ENCODE measurements at places on chromosomes 7 and 10.

GRCh38 chr7:17043012-17043877, 161.5 kb upstream of the AGR3 start:
- DNase-seq = no peak

DNA sequence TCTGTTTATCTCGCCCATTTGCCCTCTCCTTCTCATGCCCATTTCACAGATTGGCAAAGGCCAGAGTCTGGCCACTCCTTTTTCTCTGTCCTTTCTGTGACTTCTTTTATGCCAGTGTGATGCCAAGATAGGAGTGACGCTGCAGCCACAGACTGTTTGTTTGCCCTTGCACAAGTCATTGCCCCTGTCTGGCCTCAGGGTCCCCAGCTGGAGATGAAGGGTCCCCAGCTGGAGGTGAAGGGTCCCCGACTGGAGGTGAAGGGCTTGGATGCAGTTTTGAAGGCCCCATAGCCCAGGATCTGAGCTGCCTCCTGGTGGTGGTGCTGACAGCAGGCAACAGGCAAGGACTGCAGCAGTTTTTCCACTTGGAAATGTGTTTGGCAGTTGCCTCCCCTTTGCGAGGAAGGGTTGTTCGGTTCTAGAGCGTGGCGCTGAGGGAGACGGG, 50.8 kb upstream of the SLC29A3 start:
- DNase-seq = peak; percentile 31

DNA sequence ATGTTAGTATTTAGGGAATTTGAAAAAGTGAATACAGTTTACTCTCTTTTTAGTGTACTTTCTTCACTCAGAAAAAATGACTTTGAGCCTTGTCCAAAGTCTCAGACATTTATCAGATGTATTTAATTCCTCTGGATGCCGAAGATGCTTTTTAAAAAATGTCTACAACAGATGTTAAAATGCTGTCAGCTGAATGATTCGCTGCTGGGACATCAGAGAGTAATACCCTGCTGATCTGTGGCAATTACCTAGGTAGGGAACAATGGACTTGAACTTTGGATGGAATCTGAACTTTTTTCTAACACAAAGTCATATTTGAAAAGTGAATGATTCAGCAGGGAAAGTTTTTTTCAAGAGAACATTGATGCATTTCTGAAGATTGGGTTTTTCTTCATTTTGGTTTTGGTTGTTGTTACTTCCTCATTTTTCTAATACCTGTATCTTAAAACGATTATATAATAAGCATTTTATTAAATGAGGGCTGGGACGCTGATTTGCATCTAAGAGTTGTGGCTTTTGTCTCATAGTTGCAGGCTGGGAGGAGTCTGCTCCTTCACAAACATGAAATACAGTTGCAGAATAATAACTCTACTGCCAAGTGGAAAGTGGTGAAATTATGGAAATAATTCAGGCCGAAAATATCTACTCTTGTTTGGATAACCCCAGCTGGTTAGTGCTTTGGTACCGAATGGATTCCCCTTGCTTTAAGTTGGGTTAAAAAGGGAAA, 98.0 kb downstream of the SPAG6 start:
- no peak for DNase-seq

- peak; percentile 53 for DNase-seq
These were observed 679 bp downstream of the LRRC20 start for GRCh38 chr10:70381471-70382421.

DNA sequence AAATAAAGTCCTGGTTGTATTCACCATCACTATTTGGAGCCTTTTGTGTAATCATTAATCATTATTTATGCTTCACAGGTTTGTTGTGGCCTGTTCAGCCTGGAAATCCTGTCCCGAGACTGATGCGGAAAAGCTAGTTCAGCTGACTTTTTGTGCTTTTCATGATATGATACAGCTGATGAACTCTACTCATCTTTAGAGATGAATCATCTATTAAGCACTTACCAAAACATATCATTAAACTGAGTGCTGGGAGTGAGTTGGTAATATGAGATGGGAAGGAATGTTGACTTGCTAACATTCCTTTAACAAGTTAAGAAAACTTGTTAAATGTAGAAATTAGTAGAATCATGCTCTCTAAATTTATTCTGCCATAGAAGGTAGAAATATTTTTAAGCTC, 53.0 kb downstream of the CROT start:
- no peak for DNase-seq

DNA sequence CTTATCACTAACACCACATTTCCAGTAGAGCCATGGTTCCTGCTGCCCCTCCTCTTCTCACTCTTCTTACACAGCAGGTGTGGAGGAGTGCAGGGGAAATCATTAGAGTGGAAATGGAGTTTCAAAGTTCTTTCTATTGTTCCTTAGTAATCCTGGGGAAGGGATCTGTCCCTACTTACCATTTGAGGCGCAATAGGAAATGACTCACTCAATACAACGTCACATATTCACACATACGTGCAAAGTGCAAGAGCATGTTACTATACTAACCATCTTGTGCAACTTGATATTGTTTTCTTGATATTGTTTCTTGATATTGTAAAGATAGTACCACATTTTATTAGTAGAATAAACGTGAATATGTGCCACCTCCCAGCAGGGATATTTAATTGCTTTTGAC, 1010.2 kb downstream of the DNAJB9 start:
- no peak for DNase-seq

DNA sequence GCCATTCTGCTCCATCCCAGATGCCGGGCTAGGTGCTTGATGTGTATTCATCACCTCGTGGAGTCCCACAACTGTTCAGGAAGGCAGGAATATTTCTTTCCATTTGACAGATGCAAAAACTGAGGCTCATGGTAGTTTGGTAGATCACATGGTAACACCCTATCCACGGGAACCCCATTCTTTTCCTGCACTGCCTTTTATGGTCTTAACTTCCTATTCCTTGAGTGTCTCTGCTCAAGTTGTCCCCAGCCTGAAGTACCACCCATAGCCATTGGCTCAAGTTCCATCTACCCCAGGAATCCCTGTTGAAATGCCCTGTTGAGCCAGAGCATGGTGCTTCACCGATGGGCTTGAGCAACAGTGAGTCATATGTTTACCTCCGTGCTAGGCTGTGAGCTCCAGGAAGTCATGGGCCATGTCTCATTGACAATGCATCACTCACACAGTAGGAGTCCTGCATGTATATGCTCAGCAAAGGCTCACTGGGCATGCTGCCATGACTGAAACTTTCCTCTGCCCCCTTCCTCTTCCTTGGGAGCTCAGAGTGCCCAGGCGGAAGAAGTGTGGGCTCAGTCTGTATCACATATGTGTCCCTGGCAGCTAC, 71.7 kb upstream of the ADAM12 start:
- no peak for DNase-seq

DNA sequence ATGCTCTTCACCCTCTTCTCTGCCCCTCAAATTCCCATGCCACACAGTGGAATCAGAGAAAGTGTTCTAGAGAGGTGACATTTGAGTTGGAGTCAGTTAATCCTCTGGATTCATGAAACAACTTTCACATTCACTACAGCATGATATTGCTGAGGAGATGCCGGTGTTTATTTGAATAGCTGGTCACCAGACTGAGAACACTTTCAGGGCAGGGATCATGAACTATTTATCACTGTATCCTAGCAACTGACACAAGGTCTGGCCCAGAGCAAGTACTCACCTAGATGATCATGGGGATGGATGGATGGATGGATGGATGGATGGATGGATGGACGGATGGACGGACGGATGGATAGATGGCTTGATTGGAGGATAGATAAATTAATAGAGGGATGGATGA, 116.7 kb upstream of the ZMIZ1 start:
- DNase-seq = no peak

DNA sequence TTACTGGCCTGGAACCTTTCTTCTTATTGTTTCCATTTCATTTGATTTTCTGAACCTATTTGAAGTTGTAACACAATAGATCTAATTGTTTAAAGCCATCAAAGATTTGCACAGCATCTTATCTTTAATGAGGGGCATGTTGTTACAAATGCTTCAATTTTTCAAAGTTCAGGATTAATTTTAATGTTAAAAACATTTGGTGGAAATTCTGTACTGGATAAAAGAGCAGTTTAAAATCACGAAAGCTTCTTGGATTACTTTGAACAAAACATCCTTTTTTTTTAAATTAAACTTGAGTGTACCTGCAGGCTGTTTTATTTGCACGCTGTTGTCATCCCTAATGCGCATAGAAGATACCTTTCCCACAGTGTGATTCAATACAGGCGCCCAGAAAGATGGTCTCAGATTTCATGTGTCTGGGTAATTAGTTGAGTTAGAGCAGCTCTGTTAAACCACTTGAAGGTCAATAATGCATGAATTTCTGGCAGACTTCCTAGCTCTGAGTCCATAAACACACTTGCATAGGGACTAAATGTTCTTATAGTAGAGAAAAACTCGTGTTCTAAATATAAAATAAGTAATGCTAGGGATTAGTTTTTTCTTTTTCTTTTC, 29.3 kb upstream of the DDX50 start:
- no peak for DNase-seq

GRCh38 chr10:111677759-111678158, 505.8 kb downstream of the GPAM start:
- no peak for DNase-seq

DNA sequence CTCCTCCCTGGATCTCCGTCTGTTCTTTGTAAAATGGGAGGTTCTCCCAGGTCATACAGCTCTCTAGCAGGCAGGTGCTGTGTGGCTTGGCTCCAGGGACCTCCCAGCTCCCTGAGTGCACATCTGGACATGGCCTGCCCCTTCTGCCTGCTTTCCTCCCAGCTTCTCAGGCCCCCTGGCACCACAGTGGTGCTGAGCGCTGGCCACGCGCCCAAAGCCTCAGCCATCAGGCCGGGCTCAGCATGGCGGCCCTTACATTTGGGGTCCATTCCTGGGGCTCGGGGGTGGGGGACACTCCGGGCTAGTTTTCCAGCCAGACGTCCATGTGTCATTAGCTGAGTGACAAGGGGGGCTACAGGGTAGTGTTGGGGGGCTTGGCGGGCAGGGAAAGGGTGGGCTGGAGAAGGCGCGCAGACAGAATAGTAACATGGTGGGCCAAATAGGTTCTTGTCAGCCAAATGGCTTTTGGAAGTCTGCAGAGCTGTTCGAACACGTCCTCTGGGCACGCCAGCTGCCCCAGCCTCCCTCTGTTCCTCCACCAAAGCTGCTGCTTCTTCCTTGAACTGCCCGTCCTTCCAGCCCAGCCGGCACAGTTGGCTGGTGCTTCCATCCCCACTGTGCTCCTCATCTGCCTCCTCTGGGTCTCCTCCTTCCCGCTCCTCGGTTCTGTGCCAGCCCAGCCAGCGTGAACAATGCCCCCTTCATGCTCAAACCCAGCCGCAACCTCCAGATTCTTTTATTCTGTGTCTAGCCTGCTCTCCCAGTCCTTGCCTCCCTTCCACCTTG, 65.9 kb downstream of the GOLGA7B start:
- DNase-seq = peak; percentile 80

DNA sequence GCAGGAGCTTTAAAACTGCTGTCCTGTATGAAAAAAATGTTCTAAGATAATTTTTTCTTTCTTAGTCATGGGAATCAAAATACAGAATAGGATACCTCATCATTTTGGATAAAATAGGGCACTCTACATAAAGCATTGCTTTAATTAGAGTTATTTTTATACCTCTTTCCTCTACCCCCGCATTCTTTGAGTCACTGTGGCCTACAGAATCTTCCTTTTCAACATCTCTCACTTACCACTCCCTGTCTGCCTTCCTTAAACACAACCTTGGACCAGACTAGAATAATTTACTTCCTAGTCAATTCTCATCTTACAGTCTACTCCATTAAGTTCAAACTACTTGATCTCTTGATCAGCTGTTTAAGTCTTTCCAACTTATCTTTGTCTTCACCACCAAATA, 462.3 kb downstream of the PHTF2 start:
- no peak for DNase-seq

GRCh38 chr10:124667425-124668345, 76.5 kb downstream of the FAM53B start:
- DNase-seq = no peak

- DNase-seq = no peak
These were observed 79.4 kb downstream of the HYCC1 start for GRCh38 chr7:22934473-22935065.

- DNase-seq = no peak
These were observed 99.6 kb upstream of the NAMPT start for GRCh38 chr7:106384373-106384772.

DNA sequence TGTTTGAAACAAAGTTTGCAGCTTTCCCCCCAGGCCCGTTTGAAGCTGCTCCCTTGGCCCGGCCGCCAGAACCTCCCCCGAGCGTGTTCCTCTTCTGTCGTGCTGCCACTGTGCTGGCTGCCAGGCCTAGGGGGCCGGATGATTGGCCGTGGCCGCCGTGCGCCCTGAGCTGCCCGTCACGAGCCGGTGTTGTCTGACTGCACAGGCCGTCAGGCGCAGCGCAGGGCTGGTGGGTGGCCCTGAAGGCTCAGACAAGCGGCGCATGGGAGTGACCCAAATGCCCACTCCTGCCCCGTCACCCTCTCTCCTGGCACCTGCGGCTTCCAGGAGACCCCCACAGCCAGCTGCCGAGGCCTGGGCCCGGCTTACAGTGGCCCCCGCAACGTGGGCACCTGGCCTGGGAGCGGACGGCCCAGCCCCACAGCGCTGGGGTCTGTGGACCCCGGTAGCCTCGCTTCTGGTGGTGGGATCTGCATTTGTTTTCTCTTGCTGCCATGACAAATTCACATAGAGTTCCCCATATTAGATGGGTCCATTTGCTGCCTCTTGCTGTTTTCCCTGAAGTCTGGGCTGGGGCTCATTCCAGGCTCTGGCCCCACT, 13.1 kb downstream of the JAKMIP3 start:
- no peak for DNase-seq
